ENCODE measurements at places on chromosomes 7 and 10.
A peak's percentile ranks its signal among the peaks of the same experiment; 100 is the strongest.

DNA sequence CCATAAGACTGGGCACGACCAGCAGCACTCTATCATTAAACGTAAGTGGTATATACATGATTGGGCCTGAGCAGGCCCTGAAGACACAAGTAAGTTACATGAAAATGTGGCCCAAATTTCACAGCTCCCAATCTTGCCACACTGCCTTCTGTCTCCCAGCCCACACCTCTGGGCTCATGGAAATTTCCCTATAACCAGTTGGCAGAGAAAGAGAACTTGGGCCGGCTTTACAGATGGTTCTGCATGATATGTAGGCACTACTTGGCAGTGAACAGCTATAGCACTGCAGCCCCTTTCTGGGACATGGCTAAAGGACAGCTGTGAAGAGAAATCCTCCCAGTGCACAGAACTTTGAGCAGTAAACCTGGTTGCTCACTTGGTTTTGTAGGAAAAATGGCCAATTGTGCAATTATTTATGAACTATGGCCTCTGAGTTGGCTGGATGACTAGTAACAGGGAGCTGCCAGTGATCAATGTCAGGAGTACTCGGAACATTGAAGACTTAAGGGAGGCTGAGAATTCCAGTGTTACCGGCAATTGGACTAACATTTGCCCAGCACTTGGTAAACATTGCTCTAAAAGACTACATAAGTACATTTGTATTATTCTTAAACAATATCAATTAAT lies 1006.6 kb upstream of the LRRN3 start:
- DNase-seq, result no peak

GRCh38 chr10:109474261-109474660 lies 449.1 kb downstream of the XPNPEP1 start:
- no peak for DNase-seq

GRCh38 chr7:150842716-150843115 lies 9.6 kb upstream of the AOC1 start:
- DNase-seq, result no peak

DNA sequence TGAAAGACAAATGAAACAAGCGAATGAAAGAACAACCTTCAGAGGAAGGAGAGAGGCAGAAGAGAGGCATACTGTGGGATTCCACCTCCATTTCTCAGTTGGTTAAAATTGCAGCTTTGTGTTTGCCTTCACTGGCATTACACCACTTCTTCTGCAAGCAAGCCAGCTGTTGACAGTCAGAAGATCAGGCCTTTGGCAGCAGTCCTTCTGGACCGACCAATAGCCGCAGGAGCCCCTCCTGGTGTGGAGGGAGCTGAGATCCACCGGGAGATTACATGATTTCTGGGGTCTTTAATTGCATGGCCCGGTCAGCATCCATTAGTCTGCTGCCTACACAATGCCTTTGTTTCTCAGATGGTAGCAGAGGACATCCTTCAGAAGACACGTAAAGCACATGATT lies 206.7 kb downstream of the ADAM12 start:
- no peak for DNase-seq

DNA sequence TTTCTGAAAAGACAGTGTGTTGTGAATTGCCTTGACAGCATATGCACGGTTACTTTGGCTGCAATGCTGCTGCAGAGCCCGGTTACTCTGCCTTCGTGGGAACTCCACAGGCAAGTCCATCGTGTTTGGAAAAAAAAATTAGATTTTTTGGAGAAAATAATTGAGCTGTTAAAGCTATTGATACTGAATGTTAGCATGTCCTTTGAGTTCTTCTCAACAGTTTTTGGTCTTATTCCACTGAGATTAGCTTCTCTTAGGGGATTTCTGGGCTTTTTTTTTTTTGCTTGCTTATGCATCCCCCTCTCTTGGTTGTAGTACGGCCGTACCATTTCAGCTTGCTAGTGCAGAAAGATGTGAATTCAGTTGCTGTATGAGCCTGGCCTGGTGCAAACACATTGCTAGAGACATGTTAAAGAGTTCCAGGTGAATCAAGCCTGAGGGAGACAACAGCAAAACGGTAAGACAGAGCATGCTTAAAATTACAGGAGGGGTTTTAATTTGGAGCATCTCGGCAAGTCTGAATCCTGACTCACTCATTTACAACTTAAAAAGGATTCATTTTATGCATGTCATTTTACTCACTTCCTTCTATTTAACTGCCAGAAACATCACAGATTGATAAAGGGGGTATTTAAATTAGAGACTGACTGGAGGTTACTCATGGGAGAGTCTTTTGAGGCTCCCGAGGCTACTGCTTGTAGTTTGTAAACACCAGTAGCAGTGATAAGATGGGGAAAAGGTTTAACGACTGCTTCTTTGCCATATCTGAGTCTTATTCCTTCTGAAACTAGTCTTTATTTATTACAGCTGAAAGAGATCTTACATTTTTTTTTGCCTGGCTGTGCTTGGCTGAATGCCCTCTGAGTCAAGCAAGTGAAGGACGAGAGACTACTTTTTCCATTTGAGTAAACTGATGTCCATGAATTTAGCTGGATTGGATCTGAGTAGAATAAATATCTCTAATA lies 113.7 kb downstream of the CDK14 start:
- no peak for DNase-seq

DNA sequence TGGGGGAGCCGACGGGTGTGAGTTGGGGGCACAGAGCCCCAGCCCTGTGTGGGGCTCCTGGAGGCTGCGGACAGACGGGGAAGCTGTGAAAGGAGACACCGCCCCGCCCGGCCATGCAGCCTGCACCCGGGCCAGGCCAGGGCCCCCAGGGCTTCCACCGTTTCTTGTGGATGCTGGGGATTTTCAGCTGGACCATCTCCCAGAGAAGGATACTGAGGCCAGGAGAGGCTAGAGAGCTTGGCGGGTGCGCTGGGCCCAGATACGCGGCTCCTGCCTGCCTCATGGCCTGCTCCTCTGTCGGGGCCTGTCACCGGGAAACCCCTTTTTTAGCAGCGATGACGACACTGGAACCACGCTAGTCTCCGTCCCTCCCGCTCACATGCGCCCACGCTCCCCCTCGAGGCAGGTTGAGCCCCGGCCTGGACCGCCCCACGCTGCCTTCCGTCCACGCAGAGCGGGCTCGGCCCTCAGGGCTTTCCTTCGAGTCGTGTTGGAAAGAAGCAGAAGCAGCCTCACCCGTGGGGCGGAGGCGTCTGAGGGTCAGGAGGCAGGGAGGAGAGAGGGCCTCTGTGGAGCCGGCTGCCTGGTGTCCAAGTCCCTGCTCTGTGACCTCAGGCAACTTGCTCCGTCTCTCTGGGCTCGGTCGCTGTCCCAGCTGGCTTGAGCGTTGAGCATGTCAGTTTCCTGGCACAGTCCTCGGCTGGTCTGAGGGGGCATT lies 11.7 kb downstream of the TMEM184A start:
- no peak for DNase-seq

DNA sequence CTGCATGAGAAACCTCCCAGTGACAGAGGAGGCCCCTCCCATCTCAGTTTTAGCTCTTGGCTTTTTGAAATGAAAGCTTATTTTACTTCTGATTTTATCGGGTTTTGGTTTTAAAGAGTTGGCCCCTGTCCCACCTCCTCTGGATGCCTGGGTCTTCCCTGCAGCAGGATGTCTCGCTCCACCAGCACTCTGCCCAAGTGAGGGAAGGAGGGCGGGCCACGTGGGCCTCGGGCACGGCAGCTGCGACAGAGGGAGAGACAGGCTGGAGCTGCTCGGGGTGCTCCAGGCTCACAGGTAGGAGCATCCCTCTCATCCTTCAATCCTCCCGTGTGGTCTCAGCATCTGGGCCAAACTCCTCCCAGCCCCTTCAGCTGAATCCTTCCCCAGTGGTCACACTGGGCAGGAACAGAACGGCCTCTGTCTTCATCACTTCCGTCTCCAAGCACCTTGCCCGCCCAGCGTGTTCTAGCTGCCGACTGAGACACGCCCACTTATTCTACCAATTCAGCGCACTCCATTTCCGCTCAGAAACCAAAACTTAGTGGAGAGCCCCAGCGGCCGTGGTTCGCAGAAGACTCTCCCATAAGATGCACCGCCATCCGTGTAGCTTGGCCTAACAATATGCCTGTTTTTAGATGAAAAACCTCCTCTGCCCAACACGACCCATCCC lies 222.9 kb downstream of the GLRX3 start:
- no peak for DNase-seq

GRCh38 chr7:54426406-54426805 lies 115.8 kb upstream of the VSTM2A start:
- DNase-seq, result no peak

DNA sequence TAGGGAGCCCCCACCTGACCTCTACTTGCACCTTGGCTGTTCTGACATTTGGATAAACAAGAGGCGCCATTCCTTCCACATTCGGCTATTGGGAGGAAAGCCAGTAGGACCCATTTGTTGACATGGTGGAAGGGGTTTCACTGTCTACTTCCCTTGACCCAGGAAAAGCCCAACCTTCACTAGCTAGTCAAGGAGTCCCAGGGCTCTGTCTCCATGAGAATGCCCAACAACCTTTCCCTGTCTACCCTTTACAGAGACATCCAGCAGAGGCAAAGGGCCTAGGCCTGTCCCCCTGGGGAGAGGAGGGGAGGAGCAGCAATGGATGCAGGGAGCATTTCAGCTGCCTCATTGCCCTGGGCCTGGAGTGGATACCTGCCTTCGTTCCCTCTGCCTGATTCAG lies 136.1 kb downstream of the NEURL1 start:
- no peak for DNase-seq

DNA sequence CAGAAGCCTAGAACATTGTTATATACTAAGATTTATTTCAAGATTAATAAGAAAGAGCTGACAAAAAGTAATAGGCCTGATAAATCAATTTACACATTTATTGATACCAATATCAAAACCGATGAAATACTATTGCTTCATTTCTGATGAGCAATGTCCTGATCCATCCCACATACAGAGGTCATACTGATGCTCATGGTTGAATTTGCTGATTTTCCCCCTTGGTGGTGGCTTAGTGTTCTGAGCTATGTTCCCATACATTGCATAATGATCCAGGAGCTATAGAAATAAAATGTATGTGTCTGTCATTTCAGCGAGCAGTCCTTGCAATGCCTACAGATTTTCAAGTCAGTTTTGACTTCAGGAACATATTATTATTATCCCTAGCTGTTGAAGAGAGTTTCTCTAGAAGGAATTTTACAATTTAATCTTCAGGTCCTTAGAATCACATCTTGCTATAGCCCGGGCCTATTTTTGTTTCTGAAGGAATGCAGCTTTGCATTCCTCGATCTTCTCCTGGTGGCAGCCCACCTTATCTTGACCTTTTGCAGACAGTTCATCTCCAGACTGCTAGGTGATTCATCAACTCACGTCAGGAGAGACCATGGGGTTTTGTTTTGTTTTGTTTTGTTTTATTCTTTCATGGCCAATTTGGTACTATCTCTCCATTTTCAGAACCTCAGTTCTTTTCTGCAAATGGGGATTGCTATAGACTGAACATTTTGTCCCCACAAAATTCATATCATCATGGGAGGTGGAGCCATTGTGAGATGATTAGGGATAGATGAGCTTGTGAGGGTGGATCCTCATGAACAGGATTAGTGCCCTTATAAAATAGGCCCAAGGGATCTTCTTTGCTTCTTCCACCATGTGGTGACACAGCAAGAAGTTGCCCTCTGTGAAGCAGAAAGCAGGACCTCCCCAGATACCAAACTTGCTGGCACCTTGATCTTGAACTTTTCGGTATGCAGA lies 465.6 kb upstream of the IGFBP3 start:
- no peak for DNase-seq

DNA sequence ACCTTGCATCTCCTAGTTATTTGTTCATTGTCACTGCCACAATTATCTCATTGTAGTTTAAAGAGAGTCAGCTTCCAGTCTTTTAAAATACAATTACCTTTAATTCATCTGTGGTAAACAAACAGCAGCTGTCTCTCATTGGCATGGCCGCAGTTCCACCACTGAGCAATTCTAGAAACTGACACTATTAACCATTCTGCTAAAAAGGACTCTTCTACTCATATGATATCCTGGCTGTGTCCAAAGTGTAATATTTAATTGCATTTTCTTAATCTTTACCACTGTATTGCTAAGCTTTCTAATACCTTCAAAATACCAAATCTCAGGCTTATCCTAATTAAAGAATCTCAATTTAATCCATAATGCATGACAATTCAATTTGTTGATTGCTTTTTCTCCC lies 639.0 kb downstream of the AUTS2 start:
- DNase-seq, result no peak

DNA sequence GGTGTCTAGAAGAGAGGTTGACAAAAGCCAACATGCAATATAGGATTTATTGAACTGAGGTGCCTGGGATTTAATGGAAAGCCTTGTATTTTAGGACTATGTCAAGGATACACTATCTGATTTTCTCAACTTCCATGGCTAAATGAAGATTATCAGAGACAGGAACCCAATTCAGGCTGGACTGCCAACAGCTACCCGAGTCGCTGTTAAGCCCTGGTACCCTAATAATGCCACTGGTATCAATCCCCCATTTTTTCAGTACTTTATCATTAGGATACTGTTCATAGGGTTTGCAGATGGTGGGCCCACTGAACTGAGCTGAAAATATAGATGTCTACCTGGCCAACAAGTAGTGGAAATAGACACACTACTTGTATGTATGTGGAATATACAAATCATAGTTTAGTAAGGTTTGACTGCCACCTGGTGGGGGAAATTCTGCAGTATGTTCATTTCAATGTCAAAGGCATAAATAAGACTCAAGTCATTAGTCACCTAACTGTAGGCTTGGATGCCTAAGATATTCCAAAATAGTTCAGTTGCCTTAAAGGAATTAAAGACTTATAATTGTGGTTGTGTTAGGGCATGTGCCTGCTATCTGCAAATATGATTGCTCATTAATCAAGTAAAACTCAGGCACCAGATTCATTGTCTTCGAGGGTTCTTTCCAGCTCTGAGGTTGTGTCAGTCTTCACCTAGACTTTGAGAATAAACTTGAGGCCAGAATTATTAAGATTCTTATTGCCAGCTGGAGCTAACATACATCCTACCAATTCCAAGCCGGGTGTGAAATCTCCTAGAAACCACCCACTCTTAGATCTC lies 34.1 kb upstream of the NOBOX start:
- peak; percentile 12 for DNase-seq

DNA sequence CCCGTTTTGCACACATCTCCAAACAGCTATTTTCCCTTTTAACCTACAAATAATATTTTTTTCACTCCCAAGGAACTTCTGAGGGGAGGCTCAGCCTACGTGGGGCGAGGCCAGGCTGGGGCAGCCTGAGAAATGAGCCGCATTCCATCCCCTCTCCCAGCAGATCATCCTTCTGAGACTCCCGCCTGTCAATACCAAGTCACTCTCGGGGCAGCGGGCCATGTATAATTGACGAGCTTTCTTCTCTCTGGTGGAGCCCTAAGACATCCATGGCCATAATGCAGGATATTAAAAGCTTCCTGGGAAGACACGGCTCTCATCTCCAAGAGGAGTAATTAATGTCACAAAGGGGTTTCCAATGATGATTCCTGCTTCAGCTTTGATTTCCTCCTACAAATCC lies 37.8 kb upstream of the CHST15 start:
- no peak for DNase-seq

- no peak for DNase-seq
Measured at GRCh38 chr10:33287112-33287511, 47.4 kb downstream of the NRP1 start.

GRCh38 chr10:22630234-22631174 lies 83.9 kb downstream of the PIP4K2A start:
- DNase-seq, result peak; percentile 37
